ENCODE measurements at places on chromosomes 13 and 19.
A peak's percentile ranks its signal among the peaks of the same experiment; 100 is the strongest.

DNA sequence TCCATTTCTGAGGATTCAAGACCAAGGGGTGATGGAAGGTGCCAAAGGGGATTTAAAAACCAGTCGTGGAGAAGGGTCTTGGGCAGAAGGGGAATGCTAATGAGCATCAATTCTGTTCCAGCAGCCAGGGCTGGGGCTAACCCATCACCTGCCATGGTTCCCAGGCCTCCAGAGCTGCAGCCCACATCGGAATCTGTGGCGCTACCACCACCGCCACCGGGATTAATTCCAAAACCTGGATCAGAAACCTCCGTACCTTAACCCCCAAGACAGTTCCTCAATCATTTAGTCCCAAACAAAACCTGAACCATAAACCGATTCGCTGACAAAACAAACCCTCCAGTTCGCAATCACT lies 583 bp downstream of the ZNF615 start:
- DNase-seq, result no peak

DNA sequence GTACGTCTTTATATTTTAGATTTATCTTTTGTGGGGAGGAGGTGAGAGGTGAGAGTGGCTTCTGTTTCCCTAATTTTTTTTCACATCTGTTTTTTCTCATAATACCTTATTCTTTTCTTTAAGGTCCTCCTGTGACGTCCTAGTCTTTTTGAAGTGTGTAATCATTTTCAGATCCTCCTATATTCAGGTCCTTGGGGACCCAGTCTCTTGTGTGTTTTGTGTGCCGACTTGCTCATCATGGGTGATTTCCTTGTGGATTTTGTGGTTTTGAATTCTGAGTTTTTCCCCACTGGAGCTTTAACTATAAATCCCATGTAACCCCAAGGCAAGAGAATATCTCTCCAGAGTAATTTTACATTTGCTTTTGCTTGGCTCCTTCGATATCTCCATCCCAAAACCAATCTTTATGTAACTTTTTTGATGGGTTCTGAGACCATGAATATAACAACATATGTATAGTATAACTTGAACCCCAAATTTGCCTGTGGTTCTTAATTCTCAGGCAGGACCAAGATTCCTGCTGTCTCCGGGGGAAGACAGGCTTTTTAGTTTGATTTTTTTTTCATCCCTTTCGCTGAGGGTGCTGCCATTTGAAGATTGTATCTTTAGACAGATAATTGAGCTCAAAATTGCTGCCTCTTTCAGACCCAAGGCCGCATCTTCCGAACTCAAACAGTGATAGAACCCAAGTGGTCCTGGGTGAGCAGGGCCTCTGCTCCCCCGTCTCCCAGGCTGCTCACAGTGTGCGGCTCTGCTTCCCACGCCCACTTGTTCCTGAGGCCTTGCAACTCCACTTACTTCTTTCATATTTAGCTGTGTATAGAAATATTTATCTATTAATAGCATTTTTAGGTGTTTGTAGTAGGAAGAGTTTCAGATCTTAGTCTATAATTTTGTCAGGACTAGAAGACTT lies 59.1 kb upstream of the GPR183 start:
- no peak for DNase-seq

- no peak for DNase-seq
These were observed 421.0 kb upstream of the TSHZ3 start for GRCh38 chr19:31770223-31770622.

DNA sequence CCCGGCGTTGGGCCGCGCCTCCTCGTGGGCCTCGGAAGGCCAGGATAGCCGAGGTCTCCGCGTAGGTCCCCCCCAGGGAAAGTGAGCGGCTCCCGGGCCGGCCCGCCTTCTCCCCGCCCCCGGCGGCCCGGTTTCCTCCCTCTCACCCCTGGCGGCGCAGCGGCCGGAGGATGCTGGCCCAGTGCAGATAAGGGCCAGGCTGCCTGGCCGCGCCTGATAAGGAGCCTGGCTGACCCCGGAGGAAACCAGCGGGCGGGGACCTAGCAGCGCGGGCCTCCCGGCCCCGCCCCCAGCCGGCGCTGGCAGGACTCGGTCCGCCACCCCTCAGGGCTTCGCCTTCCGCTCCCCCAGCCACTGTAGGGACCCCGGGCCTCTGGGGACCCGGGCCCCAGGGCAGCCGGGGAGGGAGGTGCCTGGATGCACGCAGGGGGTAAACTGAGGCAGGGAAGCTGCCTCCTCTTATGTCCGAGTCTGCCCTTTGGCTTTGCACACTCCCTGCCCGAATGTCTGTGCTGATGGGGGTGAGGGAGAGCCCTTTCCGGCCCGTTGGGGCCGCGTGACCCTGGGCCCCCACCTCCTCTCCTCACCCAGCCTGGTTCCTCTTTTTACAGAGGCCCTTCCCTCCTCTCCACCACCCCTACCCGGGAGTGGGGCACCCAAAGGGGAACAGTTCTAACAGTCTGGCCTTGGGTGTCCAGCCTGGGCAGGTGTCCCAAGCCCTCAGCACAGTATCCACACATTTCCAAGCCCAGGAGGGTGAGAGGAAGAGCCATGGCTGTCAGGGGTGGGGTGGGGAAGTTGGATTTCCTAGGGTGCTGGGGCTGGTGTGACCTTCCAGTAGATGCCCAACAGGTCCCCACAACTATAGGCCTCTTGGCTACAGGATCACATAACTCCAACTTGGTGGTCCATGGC lies at the start of gene LYL1:
Gene LYL1 (minus strand): TSS at position 193 of the 915 bp plus-strand sequence. CDS start 1,687 bp downstream, outside the sequence.
- DNase-seq, result no peak

GRCh38 chr13:102462570-102462969 lies 60.7 kb upstream of the FGF14 start:
- DNase-seq, result no peak

DNA sequence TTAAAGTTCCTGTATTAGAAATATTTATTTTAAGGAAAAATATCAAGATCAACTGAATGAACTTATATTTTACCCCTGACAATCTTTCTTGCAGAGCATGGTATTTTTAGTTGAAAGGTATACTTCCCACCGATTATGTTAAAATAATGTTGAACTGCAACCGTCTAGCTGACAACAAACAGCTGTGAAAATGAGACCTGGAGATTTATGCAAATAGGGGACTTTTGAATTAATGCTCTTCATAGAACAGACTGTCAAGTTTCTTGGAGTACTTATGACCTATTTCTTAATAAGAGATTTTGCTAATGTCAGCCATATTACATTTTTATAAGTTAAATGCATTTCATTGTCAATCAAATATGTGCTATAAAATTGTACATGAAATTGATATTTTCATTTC lies 210.9 kb downstream of the NALCN start:
- DNase-seq, result no peak

- DNase-seq, result no peak
These were observed at the start of gene KL for GRCh38 chr13:33016414-33017322. Gene KL, plus strand, starts transcription at chr13:33016423. Its CDS starts 18 bp downstream, at chr13:33016441.

DNA sequence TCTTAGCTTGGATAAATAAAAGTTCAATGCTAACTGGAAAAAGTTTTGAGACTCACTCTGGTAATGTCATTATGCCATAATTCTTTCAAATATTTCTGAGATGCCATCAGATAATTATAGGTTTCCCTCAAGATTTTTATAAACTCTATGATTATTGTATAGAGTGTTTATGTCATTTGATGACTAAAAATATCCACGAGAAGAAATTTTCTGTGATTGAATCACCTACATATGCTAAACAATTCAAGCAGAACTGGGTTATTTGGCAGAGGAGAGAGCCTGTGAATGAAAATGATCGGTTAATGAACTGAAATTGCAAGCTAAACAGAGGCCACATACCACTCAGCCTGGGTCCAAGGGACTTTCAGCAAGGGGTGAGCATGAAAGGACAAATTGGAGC lies 92.6 kb upstream of the TSC22D1 start:
- DNase-seq, result no peak

- DNase-seq, result peak; percentile 80
These were observed 1.1 kb downstream of the KEAP1 start for GRCh38 chr19:10501971-10502523.

- DNase-seq, result no peak
These were observed 328.6 kb downstream of the SLITRK5 start for GRCh38 chr13:87999788-88000187.

GRCh38 chr19:8352134-8352827 lies 9.2 kb upstream of the KANK3 start:
- no peak for DNase-seq

DNA sequence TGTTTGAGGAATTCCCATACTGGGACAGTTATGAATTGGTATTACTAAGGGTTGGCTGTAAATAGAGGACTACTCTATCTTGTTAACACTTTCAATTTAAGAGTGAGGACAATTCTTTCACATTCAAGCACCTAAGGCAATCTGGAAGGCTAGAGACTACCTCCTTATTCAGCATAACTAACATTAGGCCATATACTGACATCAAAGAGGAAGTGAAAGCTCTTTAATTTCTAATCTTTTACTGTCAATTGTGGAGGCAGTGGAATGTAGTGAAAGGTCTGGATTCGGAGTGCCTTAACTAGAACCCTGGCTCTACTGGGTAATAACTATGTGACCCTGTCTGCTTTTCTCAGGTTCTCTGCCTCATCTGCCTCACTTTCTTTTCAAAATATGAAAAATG lies 134.0 kb downstream of the UFM1 start:
- no peak for DNase-seq

GRCh38 chr13:26853323-26853722 lies 92.7 kb upstream of the GPR12 start:
- DNase-seq, result no peak

- DNase-seq, result no peak
These were observed 100.2 kb downstream of the ENOX1 start for GRCh38 chr13:43686557-43686956.

- no peak for DNase-seq
These were observed 785 bp upstream of the IGFL2 start for GRCh38 chr19:46147166-46147740.

- DNase-seq, result no peak
These were observed 89.4 kb upstream of the IRS2 start for GRCh38 chr13:109875746-109876145.

DNA sequence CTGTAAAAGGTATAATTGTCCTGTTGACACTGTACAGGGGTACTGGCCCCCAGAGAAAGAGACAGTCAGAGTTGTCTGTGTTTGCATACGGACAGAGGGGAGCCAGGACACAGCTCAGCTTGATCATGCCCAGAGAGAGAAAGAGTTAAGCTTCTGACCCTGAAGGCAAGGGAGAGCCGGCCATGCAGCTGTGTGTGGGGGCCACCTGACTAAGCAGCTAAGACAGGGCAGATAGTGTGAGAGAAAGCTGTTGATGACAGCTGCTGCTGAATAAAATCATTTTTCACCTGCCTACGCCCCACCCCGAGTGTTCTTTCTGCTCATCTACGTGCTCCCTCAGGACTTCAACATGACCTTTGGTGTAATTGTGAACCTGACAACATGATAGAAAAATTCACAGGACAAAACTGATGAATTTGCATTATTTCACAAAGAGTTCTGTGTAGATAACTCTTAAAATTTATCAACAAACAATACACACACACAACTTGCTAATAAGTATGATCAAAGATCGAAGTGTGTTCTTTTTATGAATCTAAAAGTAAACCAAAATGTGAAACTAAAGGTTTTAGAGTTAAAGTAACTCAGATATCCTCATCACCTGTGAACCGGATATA lies 1294.3 kb upstream of the ATXN8OS start:
- DNase-seq, result no peak

GRCh38 chr13:100315522-100315921 lies 226.6 kb downstream of the PCCA start:
- no peak for DNase-seq

GRCh38 chr13:110396913-110397381 lies 89.9 kb downstream of the COL4A2 start:
- DNase-seq, result no peak

- DNase-seq, result no peak
These were observed 407 bp upstream of the ZNF440 start for GRCh38 chr19:11813703-11814028.

DNA sequence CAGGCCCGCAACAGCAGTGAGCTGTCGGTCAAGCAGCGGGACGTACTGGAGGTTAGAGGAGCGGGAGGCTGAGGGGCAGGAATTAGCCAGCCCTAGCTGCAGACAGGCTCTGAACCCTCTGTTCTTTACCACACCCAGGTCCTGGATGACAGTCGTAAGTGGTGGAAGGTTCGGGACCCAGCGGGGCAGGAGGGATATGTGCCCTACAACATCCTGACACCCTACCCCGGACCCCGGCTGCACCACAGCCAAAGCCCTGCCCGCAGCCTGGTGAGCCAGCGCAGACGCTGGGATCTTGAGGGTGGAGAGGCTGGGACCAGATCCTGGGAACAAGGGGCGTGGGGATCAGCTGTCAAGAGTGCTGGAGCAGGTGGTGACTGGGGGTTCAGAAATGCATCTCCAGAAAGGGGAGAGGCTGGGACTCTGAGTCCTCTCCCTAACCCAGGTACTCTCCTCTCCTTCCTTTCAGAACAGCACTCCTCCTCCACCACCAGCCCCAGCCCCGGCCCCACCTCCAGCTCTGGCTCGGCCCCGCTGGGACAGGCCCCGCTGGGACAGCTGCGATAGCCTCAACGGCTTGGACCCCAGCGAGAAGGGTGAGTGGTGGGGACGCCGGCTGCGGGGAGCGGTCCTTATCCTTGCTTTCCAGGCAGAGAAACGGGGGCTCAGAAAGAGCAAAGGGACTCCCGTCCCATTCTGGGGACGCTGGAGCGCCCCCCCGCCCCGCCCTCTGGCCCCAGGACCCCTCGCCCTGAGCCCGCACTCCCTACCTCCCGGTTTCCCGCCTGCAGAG lies 10.4 kb downstream of the EPS8L1 start:
- DNase-seq, result no peak

GRCh38 chr19:37979547-37980082 lies 72.6 kb downstream of the SIPA1L3 start:
- DNase-seq, result peak; percentile 74

- DNase-seq, result no peak
These were observed 63.9 kb upstream of the STARD13 start for GRCh38 chr13:33349288-33349985.

- no peak for DNase-seq
These were observed 3.8 kb downstream of the RAB8A start for GRCh38 chr19:16115301-16116039.

DNA sequence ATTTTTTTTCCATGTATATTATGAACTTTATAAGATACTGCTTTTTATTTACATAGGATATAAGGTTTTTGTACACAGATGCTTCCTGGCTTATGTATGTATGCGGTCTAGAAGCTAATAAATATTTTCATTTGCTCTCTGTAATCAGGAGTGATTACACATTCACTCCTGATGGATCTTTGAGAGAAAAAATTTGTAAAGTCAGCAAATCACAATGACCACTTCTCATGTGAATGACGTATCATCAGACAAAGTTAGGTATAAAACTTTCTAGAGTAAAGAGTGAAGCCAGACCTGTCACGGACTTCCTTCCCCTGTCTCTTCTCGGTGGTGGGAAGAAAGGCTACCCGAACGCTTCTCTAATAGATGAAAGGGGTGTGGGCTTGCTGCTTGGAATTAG lies 31.1 kb downstream of the DPY19L3 start:
- no peak for DNase-seq

DNA sequence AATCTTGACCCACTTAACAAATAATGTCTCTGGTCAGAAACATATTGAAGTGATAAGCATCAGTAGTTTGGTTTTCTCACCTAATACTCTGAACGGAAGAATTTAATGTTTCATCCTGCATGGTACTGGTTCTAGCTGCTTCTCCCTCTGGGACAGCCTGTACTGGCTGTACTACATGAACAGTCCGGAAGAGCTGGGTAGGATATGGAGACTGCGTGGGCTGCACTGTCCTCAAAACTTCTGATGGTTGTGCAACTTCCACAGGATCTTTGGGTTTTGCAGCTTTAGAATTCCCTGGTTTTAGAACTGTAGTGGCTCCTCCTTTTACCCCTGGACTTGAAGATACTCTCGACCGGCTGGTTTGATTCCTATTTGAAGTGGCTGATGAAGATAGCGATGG lies 78.3 kb downstream of the ELF1 start:
- DNase-seq, result no peak

Measured in NCI-H1105 treated with DMSO at 0.1 percent for 48 hours (cell line).